ENCODE measurements at places on chromosomes 5 and 9.

- no peak for DNase-seq
Observed at GRCh38 chr9:16572005-16572734, 298.3 kb downstream of the BNC2 start.

DNA sequence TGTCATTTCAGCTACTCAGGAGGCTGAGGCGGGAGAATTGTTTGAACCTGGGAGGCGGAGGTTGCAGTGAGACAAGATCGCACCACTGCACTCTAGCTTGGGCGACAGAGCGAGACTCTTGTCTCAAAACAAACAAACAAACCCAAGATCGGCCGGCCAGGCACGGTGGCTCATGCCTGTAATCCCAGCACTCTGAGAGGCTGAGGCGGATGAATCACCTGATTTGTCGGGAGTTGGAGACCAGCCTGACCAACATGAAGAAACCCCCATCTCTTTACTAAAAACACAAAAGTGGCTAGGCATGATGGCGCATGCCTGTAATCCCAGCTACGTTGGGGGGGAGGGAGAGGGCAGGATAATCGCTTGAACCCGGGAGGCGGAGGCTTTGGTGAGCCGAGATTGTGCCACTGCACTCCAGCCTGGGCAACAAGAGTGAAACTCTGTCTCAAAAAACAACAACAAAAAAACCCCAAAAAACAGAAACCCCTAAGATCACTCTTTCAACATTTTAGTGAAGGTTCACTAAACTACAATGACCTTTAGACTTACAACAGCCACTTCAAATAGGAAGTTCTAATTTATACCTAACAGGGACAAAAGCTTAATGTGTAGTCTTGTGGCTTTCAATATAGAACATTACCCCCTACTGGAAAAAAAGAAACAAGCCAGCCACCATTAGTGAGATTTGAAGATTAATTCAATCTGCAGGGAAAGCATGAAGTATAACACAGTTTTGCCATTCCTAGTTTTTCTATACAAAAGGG, 7.0 kb downstream of the HSPA9 start:
- DNase-seq = peak; percentile 71

DNA sequence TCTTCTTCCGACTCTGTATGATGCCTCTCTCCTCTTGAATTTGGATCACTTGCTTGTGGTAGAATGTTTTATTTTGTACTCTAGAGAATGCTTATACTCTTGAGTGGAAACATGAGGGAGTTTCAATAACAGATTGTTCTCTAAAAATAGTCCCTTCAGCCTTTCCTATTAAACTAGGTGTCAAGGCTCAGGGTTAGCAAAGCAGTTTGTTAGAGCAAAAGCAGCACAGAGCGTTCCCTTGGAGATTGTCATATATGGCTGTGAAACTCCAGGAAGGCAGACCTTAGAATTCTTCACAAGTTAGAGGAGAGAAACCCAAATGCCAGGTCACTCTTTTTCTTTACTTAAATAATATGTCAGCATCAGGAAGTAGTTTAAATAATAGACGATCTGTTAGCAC, 33.0 kb downstream of the MAMDC2 start:
- DNase-seq = no peak

DNA sequence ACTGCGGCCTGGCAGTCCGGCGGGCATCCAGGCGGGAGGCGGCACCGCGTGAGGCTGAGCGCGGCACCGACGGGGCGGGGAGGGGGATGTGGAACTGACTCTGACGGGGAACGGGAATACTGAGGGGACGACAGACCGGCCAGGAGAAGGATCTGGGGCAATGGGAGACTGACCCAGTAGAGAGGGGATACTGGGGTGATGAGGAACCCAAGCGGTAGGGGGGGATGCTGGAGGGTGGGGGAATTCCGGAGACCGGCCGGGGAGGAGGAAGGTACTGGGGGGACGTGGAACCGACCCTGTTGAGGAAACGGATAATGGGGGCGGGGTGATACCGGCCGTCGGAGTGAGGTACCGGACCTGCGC, 423 bp downstream of the IPPK start:
- DNase-seq = no peak

DNA sequence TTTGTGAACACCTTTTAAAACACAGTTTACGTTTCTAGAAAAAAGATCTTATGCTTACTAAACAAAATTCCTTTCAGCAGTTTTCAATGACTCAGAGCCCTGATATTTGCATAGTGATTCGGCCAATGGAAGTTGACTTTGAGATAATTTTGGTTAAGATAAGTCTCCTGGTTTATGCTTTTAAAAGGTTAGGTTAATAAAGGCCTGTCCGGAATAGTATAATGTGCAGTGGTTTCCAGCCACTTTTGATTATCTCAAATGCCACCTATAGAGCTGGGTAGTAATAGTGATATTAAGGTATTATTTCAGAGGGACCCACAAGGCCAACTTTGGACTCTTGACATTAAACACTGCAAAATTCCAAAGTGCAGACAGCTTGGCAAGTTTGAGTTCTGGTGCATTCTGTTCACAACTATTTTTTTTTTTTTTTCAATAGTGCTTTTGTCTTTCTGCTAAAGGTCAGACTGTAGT, 86.1 kb downstream of the F2RL2 start:
- no peak for DNase-seq

GRCh38 chr9:89376741-89377351, 58.5 kb downstream of the SECISBP2 start:
- no peak for DNase-seq

DNA sequence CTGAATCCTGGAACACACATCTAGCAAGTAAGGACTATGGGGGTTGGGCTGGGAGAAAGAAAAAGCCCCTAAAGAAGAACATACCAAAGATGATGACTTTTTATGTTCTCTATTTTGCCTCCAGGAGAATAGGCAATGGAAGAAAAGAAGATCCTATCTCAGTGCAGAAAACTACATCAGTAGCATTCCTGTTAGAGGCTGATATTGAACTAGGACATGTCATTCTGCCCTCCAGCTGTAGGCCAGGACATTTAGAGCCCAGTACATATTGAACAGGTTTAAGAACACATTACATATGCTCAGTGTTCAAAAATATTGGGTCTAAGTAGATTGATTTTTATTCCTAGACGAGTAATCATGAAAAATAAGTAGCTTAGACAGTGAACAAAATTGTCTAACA, 24.7 kb downstream of the PRLR start:
- DNase-seq = no peak

- peak; percentile 57 for DNase-seq
Observed at GRCh38 chr5:138180183-138180782, 1.4 kb downstream of the KIF20A start.

DNA sequence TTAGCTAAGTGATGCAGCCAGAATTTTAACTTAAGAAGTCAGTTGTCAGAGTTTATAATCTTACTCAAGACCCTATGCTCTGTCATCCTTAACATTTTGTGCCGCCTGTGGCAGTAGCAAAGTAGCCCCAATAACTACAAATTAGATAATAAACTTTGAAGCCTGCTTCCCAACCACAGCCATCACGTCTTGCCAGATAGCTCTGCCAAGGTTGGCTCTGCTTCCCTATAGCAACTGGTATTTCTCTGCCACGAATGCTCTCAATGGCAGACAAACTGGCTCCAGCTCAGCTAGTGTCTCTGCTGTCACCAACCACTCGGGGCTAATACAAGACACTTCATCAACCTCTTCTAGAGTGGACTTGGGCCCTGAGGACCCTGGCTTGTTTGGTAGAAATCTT, 576.1 kb downstream of the CDH12 start:
- DNase-seq = no peak

Data from amniotic epithelial cell (primary cell).